Amniotic epithelial cell (primary cell): ENCODE measurements at places on chromosomes 13 and 19.

GRCh38 chr19:38736413-38737280 is 7.6 kb downstream of the CAPN12 start:
- peak; percentile 35 for DNase-seq

DNA sequence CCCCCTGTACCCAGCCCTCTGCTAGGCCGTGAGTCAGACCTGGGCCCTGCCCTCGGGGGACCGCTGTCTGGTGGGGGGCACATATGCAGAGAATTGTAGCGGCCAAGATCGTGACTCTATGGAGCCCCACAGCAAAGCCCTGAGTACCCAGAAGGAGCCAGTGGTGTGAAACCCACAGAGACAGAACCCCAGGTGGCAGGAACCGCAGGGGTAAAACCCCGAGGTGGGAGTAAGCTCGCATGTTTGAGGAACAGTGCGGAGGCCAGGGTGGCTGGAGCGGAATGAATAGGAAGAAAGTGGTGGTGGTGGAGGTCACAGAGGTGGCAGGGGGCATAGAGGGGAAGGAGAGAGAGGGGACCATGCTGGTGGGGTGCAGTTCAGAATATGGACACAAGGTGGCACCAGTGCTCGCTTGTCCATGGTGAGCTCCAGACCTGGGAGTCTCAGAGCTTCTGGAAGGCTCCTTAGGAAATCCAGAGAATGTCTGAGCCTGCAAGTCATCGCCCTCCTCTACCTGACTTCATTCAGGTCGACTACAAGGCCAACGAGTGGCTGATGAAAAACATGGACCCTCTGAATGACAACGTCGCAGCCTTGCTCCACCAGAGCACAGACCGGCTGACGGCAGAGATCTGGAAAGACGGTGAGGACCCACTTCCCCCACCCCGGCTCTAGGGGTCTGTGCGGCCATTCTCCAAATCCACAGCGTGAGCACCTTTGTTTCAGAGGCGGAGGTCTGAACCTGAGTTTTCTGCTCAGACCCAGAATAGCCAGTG is 48.9 kb downstream of the MYH14 start:
- no peak for DNase-seq

GRCh38 chr13:66700117-66700601 is 530.0 kb downstream of the PCDH9 start:
- peak; percentile 28 for DNase-seq

DNA sequence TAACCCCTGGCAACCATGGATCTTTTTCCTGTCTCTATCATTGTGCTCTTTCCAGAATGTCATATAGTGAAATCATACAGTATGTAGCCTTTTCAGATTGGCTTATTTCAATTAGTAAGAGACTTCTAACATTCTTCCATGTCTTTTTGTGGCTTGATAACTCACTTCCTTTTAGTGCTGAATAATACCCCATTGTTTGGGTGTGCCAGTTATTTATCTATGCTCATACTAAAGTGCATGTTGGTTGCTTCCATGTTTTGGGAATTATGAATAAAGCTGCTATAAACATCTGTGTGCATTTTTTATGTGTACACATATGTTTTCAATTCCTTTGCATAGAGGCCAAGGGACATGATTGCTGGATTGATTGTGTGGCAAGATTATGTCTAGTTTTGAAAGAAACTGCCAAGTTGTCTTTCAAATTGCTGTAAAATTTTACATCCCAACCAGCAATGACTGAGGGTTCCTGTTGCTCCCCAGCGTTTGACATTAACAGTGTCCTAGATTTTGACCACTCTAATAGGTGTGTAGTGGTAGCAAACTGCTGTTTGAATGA is 358.9 kb downstream of the ITGBL1 start:
- no peak for DNase-seq

- DNase-seq = peak; percentile 96
These were observed at the start of the genes TIMM29 and YIPF2 for GRCh38 chr19:10928563-10929401. Gene TIMM29, plus strand, starts transcription at chr19:10928811. Its CDS starts 12 bp downstream, at chr19:10928823. Gene YIPF2, minus strand, starts transcription at chr19:10928639. Its CDS starts 229 bp downstream, at chr19:10928410.

- DNase-seq = no peak
These were observed 58.2 kb downstream of the CDADC1 start for GRCh38 chr13:49305792-49306425.

DNA sequence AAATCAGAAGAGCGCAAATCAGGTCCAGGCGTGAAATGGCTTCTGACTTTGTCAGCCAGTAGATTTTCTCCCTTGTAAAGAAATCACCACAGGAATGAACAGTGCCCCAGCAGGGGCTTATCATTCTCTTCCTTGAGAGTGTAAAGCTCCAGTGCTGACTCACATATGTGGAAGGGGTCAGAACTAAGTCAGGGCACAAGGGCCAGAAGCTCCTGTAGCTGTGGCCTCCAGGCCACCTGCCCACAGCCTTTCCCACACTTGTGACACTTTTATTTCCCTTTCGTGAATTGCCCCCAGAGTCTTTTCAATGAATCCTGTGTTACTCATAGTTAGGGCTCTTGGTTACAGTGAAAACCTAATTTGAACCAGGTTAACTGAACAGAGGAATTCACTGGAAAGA is 99.6 kb downstream of the SUCLA2 start:
- DNase-seq = peak; percentile 50

DNA sequence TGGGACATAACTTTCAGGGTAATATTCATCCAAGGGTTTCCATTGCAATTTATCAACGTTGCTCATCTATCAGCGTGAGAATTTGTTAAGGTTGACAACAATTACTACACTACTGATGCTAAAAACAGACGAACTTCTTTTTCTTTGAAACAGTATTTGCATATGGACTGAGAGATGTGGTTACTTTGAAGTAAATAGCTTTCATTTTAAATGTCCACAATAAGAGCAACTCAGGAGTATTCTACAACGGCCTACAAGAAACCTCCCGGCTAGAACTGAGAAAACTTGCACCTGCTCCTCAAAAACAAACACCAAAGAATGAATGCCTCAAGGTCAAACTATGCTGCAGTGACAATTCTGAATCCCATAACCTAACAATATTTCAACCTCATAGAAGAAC is 238.4 kb downstream of the IRS2 start:
- no peak for DNase-seq
